ENCODE measurements at places on chromosomes 3 and 15.
A peak's percentile ranks its signal among the peaks of the same experiment; 100 is the strongest.

- DNase-seq = no peak
These were observed 7.3 kb downstream of the ADAMTS17 start for GRCh38 chr15:100334456-100334855.

- DNase-seq = no peak
These were observed 38.6 kb upstream of the LACTB start for GRCh38 chr15:63083044-63083443.

- DNase-seq = no peak
These were observed 19.8 kb downstream of the PFKFB4 start for GRCh38 chr3:48536785-48537184.

DNA sequence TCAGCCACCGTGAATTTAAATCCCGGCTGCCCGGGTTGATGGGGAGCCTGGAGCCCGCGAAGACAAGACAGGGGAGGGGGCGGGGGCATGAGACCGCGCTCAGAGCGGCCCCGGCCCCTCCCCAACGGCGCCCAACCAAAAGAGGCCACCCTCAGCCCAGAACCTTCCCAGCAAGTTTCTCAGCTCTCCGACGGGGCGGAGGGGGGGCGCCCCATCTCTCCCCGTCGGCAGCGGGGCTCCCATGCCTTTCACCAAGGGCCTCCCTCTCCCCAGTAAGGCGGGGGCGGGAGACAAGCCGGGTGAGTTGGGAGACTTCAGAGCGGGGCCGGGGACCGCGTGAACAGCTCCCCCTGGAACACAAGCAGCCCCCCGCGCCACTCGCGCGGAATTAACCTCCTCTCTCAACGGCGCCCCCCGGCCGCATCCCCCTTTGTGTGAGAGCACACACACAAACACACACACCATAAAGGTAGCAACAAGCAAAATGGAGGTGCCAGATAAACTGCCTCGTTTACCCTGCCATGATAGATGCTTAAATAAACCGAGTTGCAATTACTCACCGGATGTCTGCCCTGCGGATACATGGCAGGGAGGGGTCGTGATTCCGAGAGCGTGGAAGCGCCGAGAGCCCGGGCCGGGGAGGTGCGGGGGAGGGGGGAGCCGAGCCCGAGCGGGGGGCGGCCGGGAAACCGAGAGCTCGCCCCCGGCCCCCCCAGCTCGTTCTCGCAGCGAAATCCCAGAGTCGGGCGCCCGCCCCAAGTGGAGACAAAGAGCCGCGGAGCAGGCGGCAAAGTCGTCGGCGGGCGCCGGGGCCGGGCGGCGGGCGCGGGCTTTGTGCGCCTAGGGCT lies 1.3 kb downstream of the TLE3 start:
- peak; percentile 49 for DNase-seq

DNA sequence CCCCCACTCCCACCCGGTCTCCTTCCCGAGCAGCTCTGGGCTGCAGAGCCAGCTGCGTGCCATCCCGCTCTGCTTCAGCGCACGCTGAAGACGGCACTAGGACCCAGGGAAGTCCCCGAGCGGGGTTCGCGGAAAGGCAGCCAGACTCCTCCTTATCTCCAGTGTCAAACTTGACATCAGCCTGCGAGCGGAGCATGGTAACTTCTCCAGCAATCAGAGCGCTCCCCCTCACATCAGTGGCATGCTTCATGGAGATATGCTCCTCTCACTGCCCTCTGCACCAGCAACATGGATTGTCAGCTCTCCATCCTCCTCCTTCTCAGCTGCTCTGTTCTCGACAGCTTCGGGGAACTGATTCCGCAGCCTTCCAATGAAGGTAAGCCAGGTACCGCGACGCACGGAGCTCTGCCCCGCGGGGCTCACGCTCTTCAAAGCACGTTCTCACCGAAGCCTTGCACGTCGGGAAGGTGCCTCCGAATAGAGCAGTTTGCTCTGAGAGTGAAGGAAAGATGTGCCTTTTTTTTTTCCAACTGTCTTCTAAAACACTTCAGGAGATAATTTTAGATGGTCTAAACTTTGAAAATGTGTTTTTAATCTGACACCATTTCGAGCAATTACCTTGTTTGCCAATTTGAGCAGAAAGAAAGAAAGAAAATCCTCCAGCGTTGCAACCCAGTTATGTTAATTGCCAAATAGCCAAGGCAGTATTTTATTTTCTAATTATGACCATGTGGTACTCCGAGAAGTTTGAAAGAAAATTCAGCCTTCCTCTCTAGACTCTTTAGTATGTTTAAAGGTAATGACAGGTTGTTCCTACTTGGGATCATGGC lies at the start of gene EPHA3:
Gene EPHA3 (plus strand): TSS at position 161 of the 830 bp plus-strand sequence. CDS start 128 bp downstream, at position 289.
- peak; percentile 46 for DNase-seq

DNA sequence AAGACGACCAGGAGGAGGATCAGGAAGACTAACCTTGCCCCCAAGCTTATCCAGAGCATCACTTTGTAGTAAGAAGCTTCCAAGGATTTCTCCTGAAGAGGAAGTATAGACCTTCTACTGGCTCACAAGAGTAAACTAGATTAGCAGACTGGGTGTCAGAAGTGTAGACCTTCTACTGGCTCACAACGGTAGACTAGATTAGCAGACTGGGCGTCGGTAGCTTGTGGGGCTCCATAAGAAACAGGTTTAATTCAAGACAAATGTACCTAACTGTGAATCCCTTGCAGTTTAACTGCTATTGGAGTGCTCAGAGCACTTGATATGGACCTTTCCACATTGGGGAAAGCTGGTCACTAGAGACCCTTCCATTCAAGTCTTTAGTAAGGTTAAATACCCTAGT lies 12.9 kb downstream of the FBXO40 start:
- DNase-seq = no peak

DNA sequence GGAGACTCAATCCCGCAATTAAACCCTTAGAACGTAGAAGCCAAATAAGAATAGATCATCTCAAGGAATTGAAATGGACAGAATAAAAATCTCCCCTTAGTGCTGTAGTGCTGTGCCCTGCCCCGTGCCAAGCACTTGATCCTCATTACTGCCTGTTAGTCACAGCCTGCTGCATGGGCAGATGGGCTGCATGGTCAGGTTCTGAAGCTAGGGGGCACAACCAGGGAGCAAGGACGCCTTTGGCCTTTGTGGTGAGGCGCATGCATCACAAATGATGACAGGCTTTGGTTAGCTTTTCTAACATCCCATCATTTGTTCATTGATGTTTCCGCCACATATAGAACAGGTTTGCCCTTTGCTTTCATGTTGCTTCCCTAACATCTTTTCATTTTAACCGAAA lies 336.3 kb upstream of the ADAMTS9 start:
- DNase-seq = no peak

- peak; percentile 88 for DNase-seq
These were observed 27.0 kb upstream of the DENND4A start for GRCh38 chr15:65818927-65819562.

DNA sequence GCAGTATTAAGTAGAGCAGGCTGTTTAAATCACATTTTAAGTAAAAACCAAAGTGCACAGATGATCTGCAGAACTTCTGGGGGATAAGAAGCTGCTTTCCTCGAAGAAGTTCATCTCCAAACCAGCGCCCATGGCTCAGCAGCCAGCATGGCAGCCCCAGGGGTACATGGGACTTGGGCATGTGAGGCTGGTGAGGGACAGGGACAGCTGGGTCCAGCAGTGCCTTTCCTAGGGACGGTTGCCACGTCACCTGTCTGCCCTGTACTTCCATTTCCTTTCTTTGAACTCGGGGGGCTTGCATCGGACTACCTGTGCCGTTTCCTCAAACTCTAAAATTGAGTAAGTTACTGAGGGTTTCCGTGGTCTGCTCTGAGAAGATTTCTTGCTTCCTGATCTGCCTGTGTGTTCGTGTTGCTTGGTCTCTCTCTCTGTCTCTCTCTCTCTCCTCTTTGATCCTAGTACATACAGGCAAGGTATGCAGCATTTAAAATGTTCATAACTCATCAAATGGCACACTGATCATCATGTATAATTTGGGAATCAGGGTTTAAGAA lies 67.6 kb downstream of the IGF1R start:
- no peak for DNase-seq

DNA sequence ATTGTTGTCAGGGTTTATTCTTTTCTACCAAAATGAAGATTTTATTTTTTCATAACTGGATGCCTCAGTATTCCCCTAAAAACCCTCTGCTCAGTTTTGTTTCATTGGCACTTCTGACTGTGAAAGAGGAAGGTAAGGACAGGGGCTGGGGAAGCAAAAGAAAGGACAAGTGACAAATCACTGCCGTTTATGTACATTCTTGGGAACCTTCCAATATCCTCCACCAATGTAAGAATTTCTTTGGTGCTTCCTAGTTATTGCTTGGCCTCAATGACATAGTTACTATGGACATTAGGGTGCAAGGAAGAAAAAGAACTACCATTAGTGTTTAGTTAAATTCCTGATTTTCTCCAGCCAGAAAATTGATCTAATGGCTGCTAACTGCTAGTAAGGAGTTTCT lies 131.0 kb upstream of the C15orf61 start:
- DNase-seq = no peak

GRCh38 chr3:13518516-13518953 lies 30.4 kb upstream of the FBLN2 start:
- DNase-seq = no peak

- DNase-seq = no peak
These were observed 689.9 kb downstream of the TUSC7 start for GRCh38 chr3:117399311-117400078.

DNA sequence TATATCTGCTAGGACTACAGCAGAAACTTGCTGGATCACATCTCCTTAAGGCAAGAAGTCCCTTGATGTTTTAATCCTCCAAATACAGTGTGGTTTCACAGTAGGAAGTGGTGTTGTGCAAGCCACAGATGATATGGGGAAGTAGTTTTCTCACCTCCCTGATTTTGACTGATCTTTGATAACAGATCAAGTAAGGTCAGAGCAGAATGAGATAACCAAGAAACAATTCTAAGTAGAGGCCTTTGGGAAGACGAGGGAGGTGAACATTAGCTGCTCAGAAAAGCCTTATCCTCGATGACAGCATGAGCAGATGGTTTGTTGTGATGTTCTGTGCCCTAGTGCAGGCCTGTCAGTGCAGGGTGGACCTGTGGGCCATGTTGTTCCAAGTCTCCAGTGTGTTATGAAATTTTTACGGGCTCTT lies 61.3 kb downstream of the RIOX2 start:
- peak; percentile 15 for DNase-seq

- DNase-seq = no peak
These were observed 116.1 kb downstream of the IMPG2 start for GRCh38 chr3:101204246-101204645.

All from activated CD4-positive, alpha-beta T cell treated with anti-CD3 and anti-CD28 coated beads, Interleukin-2, Interleukin-4, amounts not matched to agents 100 ng/mL and 50 ng/mL, durations not matched to agents 16 hours and 8 hours (primary cell).